ENCODE measurements at places on chromosomes 16 and 17. TPM values are rescaled to one million over a fixed set of nuclear protein-coding genes. Genes with fewer than 3 reads are reported as not detected.

DNA sequence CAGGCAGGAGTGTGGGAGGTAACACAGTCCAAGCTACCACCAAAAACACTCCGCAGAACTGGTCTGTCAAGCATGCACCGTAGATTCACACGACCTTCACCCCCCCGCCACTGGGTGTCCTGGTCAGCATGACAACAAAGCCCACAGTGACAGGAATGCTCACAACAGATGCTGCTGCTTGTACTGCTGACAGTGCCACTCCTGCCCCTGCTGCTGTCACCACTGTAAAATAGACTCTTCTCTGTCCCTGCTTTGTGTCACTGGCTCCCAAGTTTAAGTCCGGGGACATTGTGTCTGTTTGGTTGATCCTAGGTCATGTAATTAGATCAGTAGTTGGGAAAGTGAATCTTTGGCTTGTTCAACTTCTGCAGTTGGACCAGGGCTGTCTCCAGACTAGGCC lies 7.0 kb upstream of the ODF4 start:
- H3K36me3 ChIP-seq = no peaks in the 10 kb centered on the region
- no peak for DNase-seq
- no peaks in the 10 kb centered on the region for H3K27me3 ChIP-seq
- H3K27ac ChIP-seq = no peak overlapping the region

DNA sequence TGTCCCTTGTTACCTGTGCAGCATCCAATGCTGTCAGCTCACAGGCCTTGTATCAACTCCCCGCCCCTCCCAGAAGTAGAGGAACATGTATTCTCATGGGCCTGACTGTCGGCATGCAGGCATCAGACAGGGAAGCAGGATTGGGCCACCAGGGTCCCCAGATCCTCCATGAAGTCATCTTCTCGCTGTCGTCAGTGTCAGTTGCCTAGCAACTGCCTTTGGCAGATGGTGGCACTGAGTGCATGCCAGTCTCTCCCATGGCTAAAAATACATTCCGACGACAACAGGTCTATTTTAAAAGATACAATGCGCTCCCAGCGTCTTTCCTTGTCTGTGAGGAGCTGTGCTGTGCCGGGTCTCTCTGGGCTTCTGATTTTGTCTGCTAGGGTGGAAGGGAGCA lies 36.8 kb upstream of the CES5A start:
- no peaks in the 10 kb centered on the region for H3K36me3 ChIP-seq
- H3K27me3 ChIP-seq = no peaks in the 10 kb centered on the region
- no peaks in the 10 kb centered on the region for H3K4me1 ChIP-seq
- no peak for DNase-seq
- H3K4me3 ChIP-seq = no peak overlapping the region
- no peak overlapping the region for H3K27ac ChIP-seq

DNA sequence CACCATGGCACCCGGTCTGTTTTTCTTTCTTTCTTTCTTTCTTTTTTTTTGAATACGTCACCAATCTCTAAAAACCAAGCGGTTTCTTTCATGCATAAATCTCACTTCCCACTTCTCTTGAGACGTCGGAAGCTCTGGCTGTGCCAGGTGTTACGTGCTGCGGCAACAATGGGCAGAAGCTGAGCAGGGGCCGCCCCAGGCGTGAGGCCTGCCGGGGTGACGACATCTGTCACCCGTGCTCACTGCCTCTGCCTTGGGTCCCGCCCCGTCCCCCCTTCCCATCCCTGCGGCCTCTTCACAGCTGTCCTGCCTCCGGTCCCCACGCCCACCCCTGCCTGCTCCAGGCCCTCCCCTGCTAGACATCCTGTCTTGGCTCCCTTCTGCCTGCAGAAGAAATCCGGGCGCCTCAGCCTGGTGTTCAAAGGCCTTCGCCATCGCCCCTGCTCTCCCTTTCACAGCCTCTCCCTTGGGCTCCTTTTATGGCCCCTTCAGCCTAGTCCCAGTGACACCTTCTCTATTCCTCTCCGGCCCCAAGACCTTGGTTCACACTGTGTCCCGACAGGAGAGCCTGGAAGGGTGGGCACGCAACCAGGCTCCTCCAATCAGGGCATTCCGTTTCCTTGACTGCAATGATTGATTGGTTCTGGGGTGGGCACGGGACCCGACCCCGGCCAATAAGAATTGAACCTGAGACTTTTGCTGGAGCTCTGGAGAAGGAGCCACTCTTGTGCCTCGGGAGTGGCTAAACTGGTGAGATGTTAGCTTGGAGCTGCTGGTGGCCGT lies 4.8 kb downstream of the P2RX1 start:
- peaks cover 20% of the 10 kb centered on the region for H3K4me1 ChIP-seq
- peak overlapping the region; percentile 39 for H3K27ac ChIP-seq
- DNase-seq = no peak
- no peaks in the 10 kb centered on the region for H3K36me3 ChIP-seq

DNA sequence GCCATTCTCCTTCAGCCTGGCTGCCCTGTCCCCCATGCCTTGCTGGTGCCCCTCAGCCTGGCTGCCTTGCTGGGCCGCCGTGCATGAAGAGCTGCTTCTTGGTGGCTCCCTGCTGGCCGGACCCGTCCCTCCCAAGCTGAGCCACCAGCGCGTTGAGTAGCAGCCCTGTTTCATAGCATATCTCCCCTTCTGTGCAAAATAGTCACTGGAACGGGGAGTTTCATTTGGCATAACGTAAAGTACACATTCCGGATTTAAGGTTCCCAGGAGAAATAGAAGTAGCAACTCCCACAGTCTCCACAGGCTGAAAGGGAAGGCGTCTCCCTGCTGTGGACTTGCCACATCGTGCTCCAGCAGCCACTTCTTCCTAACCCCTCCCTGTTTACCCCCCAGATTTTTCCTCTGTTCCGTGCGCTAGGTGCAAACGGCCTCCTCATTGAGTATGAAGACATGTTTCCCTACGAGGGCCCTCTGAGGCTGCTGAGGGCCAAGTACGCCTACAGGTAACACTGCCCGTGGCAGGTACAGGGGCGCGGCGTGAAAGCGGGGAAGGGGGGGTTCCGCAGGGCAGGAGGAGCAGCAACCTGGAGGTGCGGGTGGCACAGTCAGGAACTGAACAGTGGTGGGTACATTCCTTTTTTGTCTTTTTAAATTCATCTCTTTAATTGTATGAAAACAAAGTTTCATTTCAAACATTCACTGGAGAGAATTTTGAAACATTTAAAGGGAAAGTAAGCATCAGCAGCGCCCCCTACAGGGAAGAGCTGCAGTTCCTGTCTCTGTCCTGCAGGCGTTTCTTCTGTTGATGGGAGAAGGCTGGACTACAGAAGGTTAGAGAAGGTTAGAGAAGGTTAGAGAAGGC lies 5.8 kb upstream of the OGFOD3 start:
- DNase-seq = no peak
- H3K4me1 ChIP-seq = peaks cover 3% of the 10 kb centered on the region
- no peak overlapping the region for H3K27ac ChIP-seq
- no peaks in the 10 kb centered on the region for H3K27me3 ChIP-seq
- no peak overlapping the region for H3K4me3 ChIP-seq
- H3K36me3 ChIP-seq = peaks cover 6% of the 10 kb centered on the region

- no peak overlapping the region for H3K27ac ChIP-seq
- no peak for DNase-seq
- no peaks in the 10 kb centered on the region for H3K27me3 ChIP-seq
- no peaks in the 10 kb centered on the region for H3K36me3 ChIP-seq
Observed at GRCh38 chr17:73135766-73136165, 29.0 kb upstream of the SSTR2 start.

- H3K4me1 ChIP-seq = no peaks in the 10 kb centered on the region
- H3K27ac ChIP-seq = no peak overlapping the region
- no peaks in the 10 kb centered on the region for H3K36me3 ChIP-seq
- no peak overlapping the region for H3K4me3 ChIP-seq
- H3K27me3 ChIP-seq = no peaks in the 10 kb centered on the region
- DNase-seq = no peak
Observed at GRCh38 chr17:36864827-36865430, 72.3 kb upstream of the LHX1 start.

DNA sequence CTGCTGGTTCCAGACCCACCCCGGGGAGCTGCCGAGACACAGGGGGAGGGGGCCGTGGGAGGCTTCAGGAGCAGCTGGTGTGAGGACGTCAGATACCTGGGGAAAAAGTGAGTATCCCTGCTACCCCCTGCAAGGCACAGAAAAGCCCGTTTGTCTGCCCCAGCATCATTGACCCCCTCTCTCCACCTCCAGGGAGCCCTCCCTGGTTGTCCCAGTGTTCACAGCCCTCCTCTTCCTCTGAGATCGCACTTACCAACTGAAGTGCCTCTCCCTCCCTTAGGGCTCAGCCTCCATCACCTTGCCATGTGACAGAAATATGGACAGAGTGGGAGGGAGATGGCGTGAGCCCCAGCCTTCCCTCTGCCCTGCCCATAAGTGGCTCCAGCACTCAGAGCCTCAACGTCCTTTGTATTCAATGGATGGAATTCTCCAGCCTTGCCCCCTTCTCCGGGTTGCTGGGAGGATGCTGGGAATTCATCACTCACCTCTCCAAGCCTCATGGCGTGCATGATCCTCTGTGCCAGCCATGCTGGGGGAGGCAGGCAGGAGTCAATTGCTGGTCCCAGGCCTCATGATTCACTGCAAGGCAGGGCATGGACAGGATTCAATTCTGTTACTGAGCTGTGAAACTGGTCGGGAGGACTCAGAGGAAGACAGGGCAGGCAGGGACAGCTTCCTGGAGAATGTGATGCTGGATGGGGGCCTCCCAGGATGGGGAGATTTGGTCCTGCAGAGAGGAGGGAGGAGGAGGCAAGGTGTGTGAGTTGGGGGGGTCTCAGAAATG lies 14.6 kb downstream of the SPNS3 start:
- H3K27me3 ChIP-seq = no peaks in the 10 kb centered on the region
- peaks cover 9% of the 10 kb centered on the region for H3K4me1 ChIP-seq
- H3K4me3 ChIP-seq = no peak overlapping the region
- no peak overlapping the region for H3K27ac ChIP-seq
- no peaks in the 10 kb centered on the region for H3K36me3 ChIP-seq

- no peaks in the 10 kb centered on the region for H3K27me3 ChIP-seq
- no peaks in the 10 kb centered on the region for H3K4me1 ChIP-seq
- no peak overlapping the region for H3K4me3 ChIP-seq
- no peaks in the 10 kb centered on the region for H3K36me3 ChIP-seq
- no peak for DNase-seq
- H3K27ac ChIP-seq = no peak overlapping the region
Observed at GRCh38 chr17:73478768-73479424, 165.3 kb downstream of the SDK2 start.

DNA sequence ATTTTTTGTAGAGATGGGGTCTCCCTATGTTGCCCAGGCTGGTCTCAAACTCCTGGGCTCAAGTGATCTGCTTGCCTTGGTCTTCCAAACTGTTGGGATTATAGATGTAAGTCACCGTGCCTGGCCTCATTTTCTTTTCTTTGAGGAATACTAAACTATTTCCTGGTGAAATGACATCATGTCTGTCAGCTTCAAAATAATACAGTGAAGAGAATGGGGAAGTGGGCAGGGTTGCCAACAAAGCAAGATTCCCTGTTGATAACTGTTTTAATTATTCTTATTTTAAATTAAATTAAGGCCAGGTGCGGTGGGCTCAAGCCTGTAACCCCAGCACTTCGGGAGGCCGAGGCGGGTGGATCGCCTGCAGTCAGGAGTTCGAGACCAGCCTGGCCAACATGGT lies 21.1 kb downstream of the PIPOX start:
- H3K27me3 ChIP-seq = no peaks in the 10 kb centered on the region
- no peak overlapping the region for H3K4me3 ChIP-seq
- H3K4me1 ChIP-seq = no peaks in the 10 kb centered on the region

GRCh38 chr16:51034481-51035109 lies 116.5 kb downstream of the SALL1 start:
- no peak overlapping the region for H3K4me3 ChIP-seq
- no peak overlapping the region for H3K27ac ChIP-seq
- no peaks in the 10 kb centered on the region for H3K36me3 ChIP-seq
- no peak for DNase-seq
- no peaks in the 10 kb centered on the region for H3K27me3 ChIP-seq

GRCh38 chr16:74605746-74606520 lies 981 bp downstream of the GLG1 start:
- H3K27ac ChIP-seq = peak overlapping the region; percentile 88
- H3K27me3 ChIP-seq = no peaks in the 10 kb centered on the region
- DNase-seq = no peak
- H3K4me1 ChIP-seq = peaks cover 51% of the 10 kb centered on the region
- no peaks in the 10 kb centered on the region for H3K36me3 ChIP-seq

DNA sequence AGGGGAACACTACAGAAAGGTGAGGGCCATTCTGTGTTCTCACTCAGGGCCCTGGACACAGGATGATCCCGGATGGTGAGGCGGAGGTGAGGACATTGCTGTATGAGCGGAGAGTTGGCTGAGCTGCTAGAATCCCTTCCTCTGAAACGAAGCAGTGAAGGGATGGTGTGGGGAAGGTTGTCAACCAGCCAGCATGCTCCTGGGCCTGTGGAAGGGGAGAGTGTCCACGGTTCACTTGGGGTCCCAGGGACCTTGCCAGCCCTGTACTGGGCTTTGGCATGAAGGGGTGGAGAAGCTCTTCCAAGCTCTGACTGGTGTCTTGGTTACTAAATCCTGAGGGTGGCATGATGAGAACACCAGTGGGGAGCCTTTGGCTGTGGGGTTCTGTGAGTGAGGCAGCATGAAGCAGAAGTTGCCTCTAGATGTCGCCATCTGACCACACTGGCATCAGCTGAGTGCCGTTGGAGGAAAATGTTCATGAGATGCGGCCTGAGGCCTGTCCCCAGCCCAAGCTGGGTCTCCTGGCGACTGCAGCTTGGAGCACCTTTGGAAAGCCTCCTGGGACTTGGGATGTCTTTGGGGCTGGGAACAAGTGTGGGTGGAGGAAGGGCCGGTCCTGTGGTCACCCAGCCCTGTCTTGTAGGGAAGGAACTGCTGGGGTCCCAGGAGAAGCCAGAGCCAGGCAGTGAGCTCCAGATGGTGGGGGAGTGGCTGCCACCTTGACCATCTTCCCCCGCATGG lies 14.8 kb downstream of the PDP2 start:
- H3K36me3 ChIP-seq = no peaks in the 10 kb centered on the region
- peak overlapping the region; percentile 33 for H3K27ac ChIP-seq
- H3K4me1 ChIP-seq = peaks cover 29% of the 10 kb centered on the region
- H3K4me3 ChIP-seq = no peak overlapping the region

- H3K4me1 ChIP-seq = no peaks in the 10 kb centered on the region
- H3K27ac ChIP-seq = no peak overlapping the region
- no peak for DNase-seq
- no peak overlapping the region for H3K4me3 ChIP-seq
- no peaks in the 10 kb centered on the region for H3K36me3 ChIP-seq
- no peaks in the 10 kb centered on the region for H3K27me3 ChIP-seq
Observed at GRCh38 chr17:28141773-28142172, 99.3 kb downstream of the NLK start.

GRCh38 chr17:10198509-10199249 lies at the start of gene GAS7:
Gene GAS7 (minus strand): TSS chr17:10198606.
- H3K4me3 ChIP-seq = peak within 1 kb of the TSS; percentile 73
- H3K27ac ChIP-seq = peak within 1 kb of the TSS; percentile 70
- H3K36me3 ChIP-seq = no peaks in the 10 kb centered on the region
- no peaks in the 10 kb centered on the region for H3K27me3 ChIP-seq
- H3K4me1 ChIP-seq = no peaks in the 10 kb centered on the region

ZNF19 gene
- total RNA-seq = 4.0 TPM

KRTAP2-3 gene
- total RNA-seq = not detected

SGCA gene
- 82.0 TPM for total RNA-seq

FGF11 gene
- total RNA-seq = 1.3 TPM

UTS2R gene
- not detected for total RNA-seq

ERN1 gene
- 11.2 TPM for total RNA-seq

DNASE1L2 gene
- 0.86 TPM for total RNA-seq

All from esophagus muscularis mucosa (tissue), 4 donors.